SK-N-SH (cell line): ENCODE measurements at places on chromosomes 6 and 20.
A peak's percentile ranks its signal among the peaks of the same experiment; 100 is the strongest.

GRCh38 chr6:149990212-149990660 lies 26.5 kb downstream of the ULBP1 start:
- DNase-seq: no peak

DNA sequence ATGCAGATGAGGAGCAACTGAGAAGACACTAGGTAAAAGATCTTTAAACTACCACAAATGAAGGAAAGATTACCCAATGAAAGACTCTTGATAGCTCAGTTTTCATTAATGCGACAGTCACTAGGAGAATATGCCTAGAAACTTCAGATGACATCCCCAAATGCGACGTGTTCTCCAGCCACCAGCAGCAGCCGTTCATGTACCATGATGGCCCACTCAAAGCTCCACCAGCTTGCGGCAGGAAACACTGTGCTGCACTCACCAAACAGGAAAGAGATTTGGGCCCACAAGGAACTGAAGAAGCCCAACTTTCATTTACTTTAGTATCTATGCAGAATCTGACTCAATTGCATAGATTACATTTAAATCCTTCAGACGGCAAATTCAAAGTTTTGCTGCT lies 7.5 kb downstream of the DIDO1 start:
- DNase-seq: no peak

GRCh38 chr6:142857233-142857761 lies 87.7 kb downstream of the HIVEP2 start:
- DNase-seq: no peak

GRCh38 chr6:73393278-73393677 lies 1.4 kb upstream of the DDX43 start:
- no peak for DNase-seq

DNA sequence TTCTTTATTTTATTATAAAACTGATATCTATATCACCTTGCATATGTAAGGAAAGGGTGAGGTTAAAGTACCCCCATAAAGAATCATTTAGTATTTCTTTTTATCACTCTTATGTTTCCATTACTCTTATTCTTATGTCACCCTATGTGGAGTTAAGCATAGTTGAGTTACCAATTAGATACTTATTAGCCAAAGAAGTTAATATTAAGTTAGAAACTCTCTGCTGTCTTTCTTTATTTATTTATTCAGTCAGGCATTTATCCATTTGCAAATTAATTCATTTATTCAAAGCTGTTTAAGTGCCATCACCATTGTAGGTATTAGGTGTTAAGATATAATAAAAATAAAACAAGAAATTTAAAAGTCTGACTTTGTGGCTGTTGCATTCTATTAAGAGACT lies 1279.1 kb upstream of the CITED2 start:
- DNase-seq: no peak

DNA sequence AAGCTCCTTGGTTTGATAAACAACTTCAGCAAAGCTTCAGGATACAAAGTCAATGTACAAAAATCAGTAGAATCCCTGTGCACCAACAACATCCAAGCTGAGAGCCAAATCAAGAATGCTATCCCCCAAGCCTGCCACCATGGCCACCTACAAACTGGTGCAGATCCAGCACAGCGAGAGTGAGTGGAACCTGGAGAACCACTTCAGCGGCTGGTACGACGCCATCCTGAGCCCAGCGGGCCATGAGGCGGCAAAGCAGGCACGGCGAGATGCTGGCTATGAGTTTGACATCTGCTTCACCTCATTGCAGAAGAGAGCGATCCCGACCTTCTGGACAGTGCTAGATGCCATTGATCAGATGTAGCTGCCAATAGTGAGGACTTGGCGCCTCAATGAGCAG lies 170.3 kb downstream of the KHDC1L start:
- DNase-seq: no peak

- no peak for DNase-seq
Observed at GRCh38 chr6:163461696-163462095, 47.2 kb downstream of the QKI start.

DNA sequence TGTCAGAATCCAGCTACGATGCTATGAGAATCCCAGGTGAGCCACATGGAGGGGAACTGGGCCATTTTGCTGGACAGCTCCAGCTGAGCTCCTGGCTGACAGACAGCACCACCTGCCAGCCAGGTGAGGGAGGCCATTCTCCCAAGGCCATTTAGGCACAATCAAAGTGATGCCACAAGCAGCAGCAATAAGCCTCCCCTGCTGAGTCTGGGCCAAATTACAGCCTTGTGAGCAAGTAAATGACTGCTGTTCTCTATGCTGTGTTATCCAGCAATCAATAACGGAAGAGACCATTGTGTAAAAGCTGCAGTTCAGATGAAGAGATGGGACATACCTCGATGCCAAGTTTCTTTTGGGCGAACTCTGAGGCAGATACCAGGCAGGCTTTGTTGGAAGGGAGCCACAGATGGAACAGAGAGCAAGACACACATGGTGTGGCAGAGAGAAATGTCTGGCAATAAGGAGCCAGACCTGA lies 14.0 kb upstream of the SCGN start:
- no peak for DNase-seq

DNA sequence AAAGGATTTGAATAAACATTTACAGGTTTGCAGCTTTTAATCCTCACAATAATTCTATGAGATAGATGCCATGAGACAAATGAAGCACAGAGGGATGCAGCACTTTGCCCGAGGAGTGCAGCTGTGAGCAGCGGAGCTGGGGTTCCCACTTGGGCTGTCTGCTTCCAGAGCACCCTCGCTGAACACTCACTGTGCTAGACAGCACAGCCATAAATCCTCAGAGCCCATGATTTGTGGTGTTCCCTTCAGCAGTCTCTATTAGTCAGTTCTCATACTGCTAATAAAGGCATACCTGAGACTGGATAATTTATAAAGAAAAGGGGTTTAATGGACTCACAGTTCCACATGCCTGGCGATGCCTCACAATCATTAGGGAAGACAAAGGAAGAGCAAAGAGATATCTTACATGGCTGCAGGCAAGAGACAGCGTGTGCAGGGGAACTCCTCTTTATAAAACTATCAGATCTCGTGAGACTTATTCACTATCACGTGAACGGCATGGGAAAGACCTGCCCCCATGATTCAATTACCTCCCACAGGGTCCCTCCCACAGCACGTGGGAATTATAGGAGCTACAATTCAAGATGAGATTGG lies 25.3 kb upstream of the CTAGE9 start:
- no peak for DNase-seq

GRCh38 chr6:169795196-169795595 lies 43.8 kb downstream of the ERMARD start:
- DNase-seq: no peak

- peak; percentile 88 for DNase-seq
Observed at GRCh38 chr6:24494821-24495795, at the start of gene ALDH5A1. Gene ALDH5A1 (plus strand): TSS chr6:24494969. CDS start chr6:24494997, 28 bp downstream.

- DNase-seq: no peak
Observed at GRCh38 chr6:160248538-160248937, 10.1 kb downstream of the SLC22A2 start.

GRCh38 chr6:42251911-42252637 lies 34.4 kb upstream of the MRPS10 start:
- peak; percentile 86 for DNase-seq

- DNase-seq: no peak
Observed at GRCh38 chr6:106476331-106477105, 116.0 kb downstream of the CRYBG1 start.

GRCh38 chr6:30775104-30775503 lies 30.8 kb upstream of the IER3 start:
- DNase-seq: no peak

- DNase-seq: no peak
Observed at GRCh38 chr20:47988676-47989075, 203.4 kb upstream of the SULF2 start.
